ENCODE measurements at places on chromosomes 3 and 15.

DNA sequence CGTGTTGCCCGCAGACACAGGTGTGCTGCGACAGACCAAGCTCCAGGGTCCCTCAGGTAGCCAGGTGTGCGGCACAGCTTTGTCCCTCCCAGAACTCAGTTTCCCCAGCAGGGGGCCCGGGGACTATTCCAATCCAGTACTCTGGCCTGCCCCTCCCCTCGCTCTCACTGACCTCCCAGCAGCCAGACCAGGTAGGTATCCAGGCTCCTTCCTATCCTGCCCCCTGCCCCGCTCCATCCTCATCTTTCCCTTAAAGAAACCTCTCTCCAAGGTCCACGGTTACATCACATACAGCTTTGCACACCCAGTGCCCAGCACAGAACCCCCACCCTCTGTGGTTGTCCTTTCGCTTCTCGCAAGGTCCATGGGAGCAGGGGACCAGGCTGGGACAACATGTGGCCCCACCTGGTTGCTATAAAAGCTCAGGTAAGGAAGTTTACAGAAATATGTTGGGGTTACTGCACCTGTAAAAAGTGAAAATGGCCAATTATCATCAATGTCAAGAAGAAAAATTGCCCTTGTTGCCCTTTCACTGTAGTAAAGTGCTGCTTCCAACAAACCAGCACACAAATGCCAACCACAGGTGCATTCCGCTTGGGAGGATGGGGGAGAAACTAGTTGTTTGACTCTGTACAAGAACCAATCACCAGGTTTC is 7.3 kb upstream of the CYP11A1 start:
- DNase-seq = no peak

DNA sequence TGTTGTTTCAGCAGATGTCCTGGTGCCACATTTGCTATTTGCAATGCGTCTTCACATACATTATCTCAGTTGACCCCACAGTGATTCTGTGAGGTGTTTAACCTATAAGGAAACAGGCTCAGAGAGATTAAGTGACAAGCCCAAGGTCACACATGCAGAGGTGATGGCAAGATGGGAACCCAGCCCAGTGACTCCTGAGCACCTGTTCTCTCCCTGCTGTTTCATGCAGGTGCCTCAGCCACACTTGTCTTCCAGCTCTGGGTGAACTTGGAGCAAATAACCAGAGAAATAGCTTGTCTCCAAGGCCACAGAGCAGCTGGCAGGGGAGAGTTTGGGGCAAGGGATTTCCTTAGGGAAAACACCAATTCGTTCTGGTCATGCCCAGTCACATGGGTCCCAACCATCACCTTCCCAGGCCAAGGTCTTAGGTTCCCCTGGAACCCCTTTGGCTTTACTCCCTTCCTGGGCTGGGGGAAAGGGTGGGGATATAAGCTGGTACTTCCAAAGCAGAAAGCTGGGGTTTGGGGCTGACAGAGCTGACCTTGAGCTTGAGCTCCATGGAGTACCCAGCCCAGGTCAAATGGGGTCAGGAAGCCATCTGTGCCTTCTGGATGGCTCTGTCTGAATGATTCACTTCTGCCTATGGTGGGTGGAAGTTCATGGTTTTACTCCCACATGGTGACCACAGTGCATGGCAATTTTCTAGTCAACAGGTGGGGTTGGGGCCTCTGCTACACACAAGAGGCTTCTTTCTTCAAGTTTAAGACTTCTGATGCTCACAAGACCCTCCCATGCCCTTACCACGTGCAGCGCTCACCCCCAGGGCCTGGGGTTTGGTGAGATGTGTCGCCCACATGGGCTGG is 22.4 kb downstream of the LIPC start:
- no peak for DNase-seq

DNA sequence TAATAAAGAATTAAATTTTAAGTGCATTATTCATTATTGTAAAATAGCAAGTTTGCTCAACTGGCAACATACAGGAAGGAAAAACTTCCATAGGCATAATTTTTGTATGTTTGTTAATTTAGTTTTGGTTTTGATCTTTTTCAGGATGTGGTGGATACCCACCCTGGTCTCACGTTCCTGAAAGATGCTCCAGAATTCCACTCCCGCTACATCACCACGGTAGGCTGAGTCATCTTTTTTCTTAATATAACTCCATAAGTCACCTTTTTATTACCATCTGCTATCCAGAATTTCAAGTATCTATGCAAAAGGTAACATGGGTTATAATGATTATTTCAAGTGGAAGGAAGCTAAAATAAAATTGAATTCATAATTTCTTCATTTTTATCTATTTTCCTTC is 104.8 kb downstream of the PPP2R3A start:
- peak; percentile 73 for DNase-seq

GRCh38 chr3:52328536-52329080 is 12.5 kb downstream of the DNAH1 start:
- DNase-seq = no peak

GRCh38 chr3:191239407-191240031 is 40.5 kb downstream of the OSTN start:
- no peak for DNase-seq

GRCh38 chr3:127479449-127479848 is 111.1 kb downstream of the TPRA1 start:
- DNase-seq = no peak

- peak; percentile 79 for DNase-seq
Observed at GRCh38 chr3:48784426-48785120, 63.1 kb downstream of the PRKAR2A start.

DNA sequence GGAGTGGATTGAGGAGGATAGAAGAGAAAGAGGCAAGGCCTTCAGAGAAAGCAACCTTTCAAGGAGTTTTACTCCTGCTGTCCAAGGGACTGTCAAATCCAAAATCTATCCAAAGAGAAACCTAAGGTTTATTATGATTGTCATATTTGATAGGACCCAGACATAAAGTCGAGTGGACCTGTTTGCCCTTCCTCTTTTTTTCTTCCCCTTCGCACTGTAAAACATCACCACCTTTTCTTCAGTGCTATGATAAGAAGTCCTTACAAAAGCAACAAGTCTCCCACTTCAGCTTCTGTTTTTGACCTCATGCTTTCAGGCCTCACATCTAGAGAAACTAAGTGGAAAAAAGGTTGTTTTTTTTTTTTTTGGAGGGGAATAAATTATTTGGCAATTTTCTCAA is 73.0 kb downstream of the TRPC1 start:
- no peak for DNase-seq

DNA sequence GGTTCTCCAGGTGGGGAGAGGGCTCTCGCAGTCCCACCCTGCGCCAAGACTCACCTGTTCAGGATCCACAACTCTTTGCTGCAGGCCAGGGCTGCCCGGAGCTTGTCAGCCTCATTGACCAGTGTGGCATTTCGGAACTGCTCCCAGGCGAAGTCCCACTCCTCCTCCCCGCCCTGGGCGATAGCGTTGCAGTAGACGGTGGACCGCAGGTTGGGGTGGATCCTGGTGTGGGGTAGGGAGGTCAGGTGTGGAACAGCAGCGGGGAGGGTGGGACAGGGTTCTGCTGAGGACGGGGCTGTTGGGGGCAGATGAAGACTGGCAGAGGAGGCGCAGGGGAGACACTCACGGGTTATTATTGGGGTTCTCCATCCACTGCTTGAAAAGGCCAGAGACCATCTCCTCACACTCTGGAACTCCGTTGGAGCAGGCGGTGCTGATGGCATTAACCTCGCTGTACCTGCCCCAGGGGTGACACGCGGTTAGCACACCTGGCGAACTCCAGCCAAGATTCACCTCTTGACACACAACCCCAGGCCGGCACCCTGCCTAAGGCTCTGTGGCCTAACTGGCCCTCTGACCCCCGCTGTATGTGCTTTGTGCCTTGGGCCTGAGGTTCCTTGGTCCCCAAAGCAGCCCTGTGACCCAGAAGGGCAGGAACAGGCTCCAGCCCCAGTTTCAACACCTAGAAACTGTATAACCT is 16.1 kb downstream of the MESP2 start:
- DNase-seq = no peak

DNA sequence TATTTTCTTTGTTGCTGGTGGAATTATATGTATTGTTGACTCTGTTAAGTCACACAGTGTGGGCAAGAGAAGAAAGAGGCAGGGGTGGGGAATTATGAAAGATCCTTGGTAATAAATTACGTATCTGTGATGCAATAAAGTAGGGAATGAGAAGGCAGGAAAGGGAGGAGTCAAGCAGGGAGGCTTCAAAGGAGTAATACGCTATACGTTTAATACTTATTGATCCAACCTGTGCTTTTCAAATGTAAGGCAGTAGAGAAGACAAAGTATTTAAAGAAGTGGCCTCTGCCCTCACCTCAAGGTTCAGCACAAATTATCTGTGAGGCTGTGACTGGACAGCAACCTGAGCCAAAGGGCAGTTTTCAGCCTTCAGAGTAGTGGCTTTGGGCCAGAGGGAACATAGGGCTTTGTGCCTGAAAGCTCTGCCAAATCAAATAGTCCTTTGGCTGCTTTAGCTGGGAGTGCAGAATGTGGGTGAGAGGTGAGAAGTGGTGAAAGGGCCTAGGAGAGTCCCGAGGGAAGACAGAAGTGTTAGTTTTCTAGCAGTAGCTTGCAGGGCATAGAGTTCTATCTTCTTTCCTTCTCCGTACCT is 1.2 kb upstream of the PLIN1 start:
- peak; percentile 89 for DNase-seq

GRCh38 chr3:59978979-59979378 is 929.2 kb upstream of the CFAP20DC start:
- DNase-seq = no peak

DNA sequence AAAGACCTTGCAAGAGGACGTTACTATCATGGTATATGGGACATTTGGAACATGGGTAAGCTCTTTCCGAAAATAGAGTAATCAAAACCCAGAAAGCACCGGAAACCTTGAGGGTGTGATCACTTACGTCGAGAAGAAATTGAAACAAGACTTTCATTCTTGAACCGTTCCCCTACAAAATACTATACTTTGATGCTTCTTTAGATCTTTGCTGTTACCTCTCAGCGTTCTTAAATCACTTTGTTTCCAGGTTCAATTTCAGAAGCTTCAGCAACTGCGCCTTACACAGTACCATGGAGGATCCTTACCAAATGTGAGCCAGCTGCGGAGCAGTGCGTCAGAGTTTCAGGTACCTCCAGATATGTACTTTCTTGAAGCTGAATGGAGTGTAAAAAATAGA is 10.1 kb downstream of the CRTC3 start:
- DNase-seq = no peak

DNA sequence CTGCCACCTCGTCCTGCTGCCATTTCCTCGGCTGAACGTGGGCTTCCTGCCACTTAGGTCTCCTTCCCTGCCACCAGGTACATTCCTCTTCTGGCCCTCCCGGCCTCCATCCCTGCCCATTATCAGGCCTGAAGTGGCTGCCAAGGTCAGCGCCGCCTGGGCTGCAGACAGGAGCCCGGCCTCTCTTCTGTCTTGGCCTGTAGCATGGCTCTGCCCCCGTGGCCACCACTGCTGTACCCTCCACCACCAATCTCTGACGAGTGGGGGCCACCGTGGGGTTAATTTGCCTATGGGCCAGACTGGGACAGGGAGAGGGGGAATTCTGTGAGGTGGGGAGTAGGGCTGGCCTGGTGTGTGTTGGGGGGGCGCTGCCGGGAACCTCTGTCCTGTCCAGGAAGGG is 2.0 kb upstream of the BAHD1 start:
- no peak for DNase-seq

GRCh38 chr3:157063469-157063868 is 96.5 kb downstream of the CCNL1 start:
- DNase-seq = no peak

DNA sequence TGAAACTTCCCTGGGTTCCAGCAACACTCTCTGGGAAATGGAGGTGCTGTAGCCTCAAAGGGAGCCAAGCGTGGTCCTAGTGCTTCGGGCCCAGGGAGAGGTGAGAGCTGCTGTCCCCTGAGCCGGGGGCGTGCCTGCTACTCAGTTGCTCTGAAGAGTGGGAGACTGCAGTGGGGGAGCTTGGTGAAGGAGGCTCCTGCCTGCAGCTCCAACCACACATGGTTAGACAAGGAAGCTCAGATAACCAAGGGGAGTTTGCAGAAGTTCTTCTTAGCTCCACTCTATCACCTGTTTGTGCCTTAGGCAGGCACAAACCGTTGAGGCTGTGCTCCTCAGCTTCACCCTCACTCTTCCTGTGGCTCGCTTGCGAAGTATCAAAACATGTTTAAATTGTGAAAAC is 53.6 kb upstream of the TRPM1 start:
- DNase-seq = no peak

GRCh38 chr15:62118520-62119226 is 46.4 kb downstream of the C2CD4B start:
- peak; percentile 12 for DNase-seq

GRCh38 chr3:32835961-32836360 is 18.2 kb downstream of the TRIM71 start:
- no peak for DNase-seq

GRCh38 chr3:102691507-102691906 is 256.7 kb downstream of the ZPLD1 start:
- DNase-seq = no peak

GRCh38 chr15:49530092-49530491 is 90.5 kb downstream of the FAM227B start:
- DNase-seq = peak; percentile 73

- DNase-seq = no peak
Observed at GRCh38 chr3:56860939-56861338, 59.2 kb upstream of the ARHGEF3 start.

- peak; percentile 72 for DNase-seq
Observed at GRCh38 chr3:64343689-64344430, 118.6 kb upstream of the PRICKLE2 start.

GRCh38 chr3:43958005-43958770 is 267.4 kb downstream of the ABHD5 start:
- no peak for DNase-seq

DNA sequence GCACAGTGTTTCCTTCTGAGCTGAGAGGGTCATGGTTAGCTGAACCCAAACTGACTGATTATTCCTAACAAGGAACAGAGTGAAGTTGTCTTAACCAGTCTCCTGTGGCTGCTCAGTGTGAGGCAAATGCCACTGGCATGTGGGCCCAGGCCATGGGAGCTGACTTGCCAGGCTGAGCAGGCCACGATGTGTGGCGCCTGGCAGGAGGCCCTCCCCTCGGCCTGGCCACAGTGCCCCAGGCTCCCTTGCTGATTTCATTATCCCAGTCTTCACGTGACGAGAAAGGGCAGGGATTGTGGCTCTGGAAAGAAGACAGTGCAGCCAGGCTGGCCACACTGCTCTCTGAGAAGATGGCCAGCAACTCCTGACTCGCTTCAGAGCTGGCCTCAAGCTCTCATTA is 58.8 kb downstream of the SLCO2A1 start:
- no peak for DNase-seq

- DNase-seq = no peak
Observed at GRCh38 chr3:37833302-37834186, 28.1 kb upstream of the CTDSPL start.

GRCh38 chr3:143307613-143308183 is 188.1 kb downstream of the CHST2 start:
- DNase-seq = peak; percentile 52

- no peak for DNase-seq
Observed at GRCh38 chr3:65045138-65045537, 357.3 kb upstream of the ADAMTS9 start.

- no peak for DNase-seq
Observed at GRCh38 chr3:105409364-105409763, 42.7 kb downstream of the ALCAM start.

DNA sequence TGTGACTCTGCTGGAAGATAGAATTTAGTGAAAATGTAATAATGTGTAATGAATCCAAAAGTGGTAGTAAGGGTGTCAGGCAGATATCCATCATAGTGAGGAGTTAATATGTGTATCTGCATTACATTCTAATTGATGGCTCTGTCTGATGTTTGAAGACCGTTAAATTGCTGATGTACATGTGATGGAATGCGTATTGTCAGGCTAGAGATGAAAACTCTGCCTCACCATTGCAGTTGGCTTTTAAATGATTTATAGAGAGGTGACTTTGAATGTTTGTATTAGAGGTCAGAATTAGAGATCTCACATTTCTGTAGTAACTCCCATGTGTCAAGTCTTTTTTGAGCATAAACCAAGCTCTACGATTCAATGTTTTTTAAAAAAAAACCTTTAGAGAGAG is 234.6 kb downstream of the NAALADL2 start:
- no peak for DNase-seq
